ENCODE measurements at places on chromosomes 2 and 18.

GRCh38 chr18:55405893-55406406 lies 182.0 kb downstream of the TCF4 start:
- DNase-seq = no peak

DNA sequence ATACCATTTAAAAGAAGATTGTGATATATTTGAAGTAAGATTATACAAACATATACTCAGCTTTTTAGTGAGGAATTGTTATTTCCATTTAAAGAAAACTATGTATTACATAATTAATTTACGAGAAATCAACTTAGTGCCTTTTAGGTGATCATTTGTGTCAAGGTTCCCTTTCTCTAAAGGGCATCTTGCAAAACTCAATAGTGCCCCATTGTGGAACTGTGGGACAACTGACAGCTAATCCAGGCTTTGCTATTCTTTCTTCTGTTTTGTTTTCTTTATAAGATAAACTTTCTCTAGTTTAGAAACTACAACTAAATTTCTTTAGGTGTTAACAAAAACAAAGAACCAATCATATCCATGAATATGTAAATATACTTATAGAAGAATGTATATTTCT lies 24.3 kb upstream of the VIT start:
- DNase-seq = no peak

DNA sequence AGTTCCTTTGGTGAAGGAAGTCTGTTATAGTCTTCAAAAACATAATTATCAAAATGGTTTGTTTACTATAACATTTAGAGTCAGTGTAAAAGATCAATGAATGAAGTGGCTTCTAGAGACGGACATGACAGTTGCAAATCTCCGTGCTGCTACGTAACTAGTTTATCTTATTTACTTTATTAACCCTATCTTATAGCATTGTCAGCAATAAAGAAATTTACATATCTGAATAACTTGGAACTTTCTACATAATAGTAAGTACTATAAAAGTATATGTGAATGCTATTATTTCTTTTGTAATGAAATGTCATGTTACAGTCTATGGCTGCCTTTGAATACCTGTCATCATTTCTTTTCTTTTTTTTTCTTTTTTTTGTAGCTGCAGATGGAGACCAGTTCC lies 246.8 kb downstream of the PTH2R start:
- DNase-seq = no peak

- no peak for DNase-seq
These were observed 281.8 kb downstream of the CLIP4 start for GRCh38 chr2:29397039-29397438.

GRCh38 chr2:7450188-7450832 lies 533.1 kb downstream of the RNF144A start:
- DNase-seq = no peak

DNA sequence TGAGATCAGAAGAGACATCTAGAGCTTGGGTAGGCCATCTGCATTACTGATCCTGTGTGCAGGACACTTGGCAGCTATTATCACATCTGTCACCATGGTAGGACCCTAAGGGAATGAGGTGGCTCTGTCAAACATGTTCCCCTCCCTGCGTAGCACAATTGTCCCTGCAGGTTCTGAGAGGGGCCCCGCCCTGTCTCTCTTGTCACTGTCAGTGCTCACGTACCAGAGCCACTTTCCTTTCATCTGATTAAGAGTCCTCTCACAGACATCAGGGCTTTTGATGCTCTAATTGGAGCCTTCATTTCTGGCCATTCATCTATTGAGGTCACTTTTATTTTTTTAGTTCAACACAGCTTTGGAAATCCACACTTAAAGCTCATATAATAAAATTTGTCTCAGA lies 38.5 kb downstream of the NEB start:
- no peak for DNase-seq

- DNase-seq = no peak
These were observed 698.3 kb upstream of the FANCL start for GRCh38 chr2:58939388-58939787.

DNA sequence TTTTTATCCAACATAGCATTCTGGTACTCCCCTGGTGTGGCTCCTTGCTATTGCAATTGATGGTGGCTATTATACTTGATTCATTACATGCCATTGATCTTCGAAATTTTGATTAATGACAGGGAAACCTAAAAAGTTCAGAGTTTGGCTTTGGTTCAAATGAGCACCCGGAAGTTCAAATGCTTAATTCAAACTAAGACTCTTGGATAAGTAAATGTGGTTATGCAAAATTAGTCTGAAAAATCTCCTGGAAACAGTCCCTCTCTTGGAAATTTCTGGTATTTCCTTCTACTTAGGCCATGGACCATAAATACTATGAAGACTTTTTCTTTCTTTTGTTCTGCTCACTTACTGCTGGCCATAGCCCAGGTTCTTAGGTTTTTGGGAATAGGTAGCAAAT lies 65.3 kb upstream of the SMIM21 start:
- DNase-seq = no peak

GRCh38 chr18:8706791-8707555 lies 1.6 kb downstream of the MTCL1 start:
- DNase-seq = no peak

DNA sequence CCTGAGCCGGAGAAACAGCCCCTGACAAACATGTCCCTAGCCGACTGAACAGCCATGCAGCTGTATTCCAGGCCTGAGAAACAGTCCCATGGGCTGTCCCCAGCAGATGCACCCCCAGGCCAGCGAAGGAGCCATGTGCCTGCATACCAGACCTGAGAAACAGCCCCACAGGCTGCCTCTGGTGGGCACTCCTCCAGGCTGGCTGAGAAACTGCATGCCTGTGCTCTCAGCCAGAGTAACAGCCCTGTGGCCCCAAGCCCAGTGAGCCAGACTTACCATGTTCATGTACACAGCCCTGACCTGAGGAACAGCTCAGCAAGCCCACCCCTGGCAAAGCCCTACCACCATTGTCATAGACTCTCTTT lies 24.8 kb downstream of the BOLL start:
- no peak for DNase-seq

DNA sequence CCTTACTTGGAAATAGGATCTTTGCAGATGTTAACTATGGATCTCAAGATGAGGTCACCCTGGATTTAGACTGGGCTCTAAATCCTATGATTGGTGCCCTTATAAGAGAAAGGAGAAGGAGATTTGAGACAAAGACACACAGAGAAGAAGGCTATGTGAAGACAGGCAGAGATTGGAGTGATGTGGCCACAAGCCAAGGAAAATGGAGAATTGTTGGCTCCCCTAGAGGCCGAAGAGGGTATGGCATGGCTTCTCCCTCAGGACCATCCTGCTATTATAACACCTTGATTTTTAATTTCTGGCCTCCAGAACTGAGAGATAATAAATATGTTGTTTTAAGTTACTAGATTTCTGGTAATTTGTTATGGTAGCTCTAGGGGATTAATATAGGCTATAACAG lies 7.6 kb downstream of the CYBRD1 start:
- no peak for DNase-seq

GRCh38 chr2:53778536-53779162 lies 8.1 kb downstream of the ASB3 start:
- no peak for DNase-seq

DNA sequence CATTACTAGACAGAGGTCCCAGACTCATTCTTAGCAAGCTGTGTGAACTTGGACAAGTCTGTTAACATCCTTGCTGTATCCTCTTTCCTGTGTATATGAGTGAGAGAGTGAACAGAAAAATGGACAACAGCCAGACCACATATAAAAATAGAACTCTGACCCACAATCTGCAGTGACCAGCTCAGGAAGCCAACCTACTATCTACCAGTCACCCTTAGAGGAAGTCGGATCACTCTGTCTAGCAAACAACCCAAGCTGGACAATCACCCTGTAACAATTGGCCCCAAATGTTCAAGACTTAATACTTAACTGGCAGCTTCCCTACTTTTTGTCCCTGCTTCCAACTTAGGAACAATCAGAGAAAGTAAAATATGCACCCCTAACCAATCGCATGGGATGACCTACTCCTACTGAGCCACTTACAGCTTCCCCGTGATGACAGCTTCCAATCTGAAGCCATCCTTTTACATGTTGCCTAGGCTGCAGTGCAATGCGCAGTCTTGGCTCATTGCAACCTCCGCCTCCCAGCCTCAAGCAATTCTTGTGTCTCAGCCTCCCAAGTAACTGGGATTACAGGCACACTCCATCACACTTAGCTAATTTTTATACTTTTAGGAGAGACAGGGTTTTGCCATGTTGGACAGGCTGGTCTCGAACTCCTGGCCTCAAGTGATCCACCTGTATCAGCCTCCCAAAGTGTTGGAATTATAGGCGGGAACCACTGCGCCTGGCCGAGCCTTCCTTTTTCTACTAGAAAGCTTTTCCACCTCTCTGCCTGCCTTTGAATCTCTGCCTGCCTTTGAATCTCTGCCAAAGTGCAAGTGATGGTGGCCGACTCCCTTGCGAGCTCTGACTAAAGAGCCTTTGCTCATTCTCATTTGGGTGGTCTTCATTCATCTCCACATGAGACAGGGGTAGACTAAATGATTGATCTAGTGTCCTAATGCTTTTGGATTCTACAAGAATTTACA lies 158.3 kb upstream of the NDUFV2 start:
- DNase-seq = no peak

DNA sequence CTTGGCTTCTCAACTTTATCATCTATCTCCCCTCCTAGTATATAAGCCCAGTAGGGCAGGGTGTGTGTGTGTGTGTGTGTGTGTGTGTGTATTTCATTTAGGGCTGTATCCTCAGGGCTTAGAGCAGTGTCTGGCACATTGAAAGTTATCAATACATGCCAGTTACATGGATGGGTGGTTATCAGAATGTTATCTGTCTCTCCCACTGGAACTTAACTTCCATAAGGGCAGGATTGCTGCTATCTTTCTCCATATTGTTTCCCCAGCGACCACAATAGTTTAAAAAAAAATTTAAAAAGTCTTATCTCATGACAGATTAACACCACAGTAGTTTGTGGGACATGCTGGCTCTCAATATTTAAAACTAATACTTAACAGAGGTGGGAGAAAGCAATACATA lies 488.9 kb downstream of the PLCL1 start:
- no peak for DNase-seq

GRCh38 chr2:187148059-187148714 lies 299.2 kb upstream of the ZSWIM2 start:
- no peak for DNase-seq

- no peak for DNase-seq
These were observed 884.6 kb upstream of the CHAC2 start for GRCh38 chr2:52882974-52883373.
